Stimulated activated CD8-positive, alpha-beta memory T cell treated with anti-CD3 and anti-CD28 coated beads, Interleukin-15, amount 100 ng/mL, for 4 hours (primary cell): ENCODE measurements at places on chromosomes 4 and X.

DNA sequence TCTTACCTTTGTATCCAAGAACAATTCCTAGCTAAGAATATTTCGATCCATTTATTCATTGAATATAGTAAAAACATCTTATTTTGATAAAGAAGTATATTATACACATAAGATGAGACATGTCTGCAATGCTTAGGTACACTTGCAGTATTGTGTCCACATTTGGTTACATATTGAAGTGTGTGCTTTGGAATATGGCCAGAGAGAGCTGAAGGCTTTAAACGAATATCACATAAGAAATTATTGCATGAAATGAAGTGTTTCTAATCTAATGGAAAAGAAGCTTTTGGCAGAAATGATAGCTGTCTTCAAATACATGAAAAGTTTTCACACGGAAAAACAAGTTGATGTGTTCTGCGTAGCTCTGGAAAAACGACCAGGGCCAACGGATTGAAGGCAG lies 516.1 kb upstream of the ZFP42 start:
- no peak for DNase-seq

DNA sequence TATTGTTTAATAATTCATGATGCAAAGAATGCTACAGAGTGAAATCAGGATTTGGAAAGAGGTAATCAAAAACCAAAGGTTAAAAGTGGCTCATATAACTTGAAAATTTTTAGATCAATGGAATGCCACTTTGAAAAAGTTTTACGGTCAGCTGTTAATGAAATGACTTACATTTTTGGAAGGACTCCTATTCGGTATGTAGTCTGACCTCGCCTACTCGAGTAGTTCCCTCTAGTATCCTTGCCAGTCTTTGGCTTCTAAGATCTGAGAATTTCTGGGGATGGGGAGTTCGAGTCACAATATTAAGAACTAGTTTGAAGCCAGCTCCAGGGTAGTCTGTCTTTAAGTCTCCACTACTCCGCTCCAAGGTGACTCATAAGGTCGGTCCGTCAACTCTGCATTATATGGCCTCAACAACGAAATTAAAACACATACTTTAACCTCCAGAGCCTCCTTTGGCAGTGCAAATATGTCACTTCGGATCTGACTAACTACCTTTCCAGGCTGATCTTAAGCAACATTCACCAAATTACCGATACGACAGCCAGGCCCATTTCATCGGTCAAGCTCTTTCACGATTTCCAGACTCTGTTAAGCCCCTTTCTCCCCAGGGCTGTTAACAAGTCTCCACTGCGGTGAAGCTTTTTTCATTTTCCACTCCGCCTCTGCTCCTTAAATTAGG lies 733 bp upstream of the NAA15 start:
- DNase-seq: no peak

GRCh38 chrX:78708262-78708661 lies 39.3 kb upstream of the LPAR4 start:
- no peak for DNase-seq

GRCh38 chrX:85897362-85898126 lies 149.8 kb downstream of the CHM start:
- no peak for DNase-seq

- no peak for DNase-seq
Observed at GRCh38 chr4:77600521-77601451, 4.8 kb upstream of the CXCL13 start.

DNA sequence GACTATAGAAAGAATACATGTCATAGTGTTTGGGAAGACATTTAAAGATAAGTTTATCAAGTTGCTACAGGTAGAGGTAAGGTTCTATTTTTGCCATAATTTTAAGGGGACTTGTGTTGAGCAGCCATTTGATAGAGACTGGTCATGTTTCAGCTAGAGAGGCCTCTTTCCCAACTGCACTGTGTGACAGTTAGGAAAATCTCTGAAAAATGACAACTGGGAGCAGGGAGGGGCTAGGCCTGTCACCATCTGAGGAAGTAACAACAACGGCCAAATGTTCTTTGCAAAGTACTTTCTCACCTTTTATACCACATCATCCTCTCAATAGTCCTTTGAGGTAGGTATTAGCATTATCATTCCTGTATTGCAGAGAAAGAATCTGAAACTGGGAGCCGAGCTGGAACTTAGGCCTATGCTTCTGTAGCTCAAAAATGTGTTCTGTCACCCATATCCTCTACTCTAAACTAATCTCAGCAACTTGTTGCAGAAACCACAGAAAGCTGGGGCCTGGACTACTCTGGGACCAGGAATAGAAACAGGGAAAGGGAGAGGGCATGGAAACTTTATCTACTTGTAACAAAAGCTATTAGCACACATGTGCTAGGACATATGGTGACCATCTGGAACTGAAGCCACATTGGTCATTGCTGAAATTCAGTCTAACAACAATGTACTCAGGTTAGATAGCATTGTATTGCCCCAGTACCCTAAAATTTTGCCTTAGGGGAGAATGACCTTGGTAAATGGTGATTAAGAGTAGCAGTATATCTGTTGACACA lies 198.9 kb downstream of the MID1IP1 start:
- DNase-seq: no peak

DNA sequence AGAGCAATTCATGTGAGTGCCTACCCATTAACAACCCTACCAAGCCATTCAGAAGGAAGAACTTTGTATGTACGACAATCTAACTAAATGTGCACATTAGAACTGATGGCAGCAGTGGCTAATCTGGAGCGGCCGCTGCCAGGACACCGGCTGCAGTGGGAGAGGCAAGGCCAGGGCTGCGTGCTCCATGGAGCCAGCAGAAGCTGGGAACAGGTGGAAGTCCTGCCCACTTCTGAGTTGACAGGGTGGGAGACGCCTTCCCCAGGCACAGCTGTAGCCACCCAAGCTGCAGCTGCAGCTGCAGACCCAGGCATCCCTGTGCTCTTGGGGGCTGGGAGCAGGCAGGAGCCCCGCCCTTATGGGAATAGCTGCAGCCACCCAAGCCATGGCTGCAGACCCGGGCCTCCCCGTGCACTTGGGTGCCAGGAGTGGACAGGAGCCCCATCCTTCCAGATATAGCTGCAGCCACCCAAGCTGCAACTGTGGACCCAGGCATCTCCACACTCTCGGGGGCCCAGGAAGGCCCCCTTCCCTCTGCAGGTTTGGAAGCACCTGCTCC lies 79.1 kb upstream of the DDX60 start:
- DNase-seq: no peak

GRCh38 chr4:8765084-8765483 lies 106.6 kb downstream of the HMX1 start:
- no peak for DNase-seq

GRCh38 chr4:153207027-153207426 lies 2.8 kb downstream of the TRIM2 start:
- DNase-seq: no peak

DNA sequence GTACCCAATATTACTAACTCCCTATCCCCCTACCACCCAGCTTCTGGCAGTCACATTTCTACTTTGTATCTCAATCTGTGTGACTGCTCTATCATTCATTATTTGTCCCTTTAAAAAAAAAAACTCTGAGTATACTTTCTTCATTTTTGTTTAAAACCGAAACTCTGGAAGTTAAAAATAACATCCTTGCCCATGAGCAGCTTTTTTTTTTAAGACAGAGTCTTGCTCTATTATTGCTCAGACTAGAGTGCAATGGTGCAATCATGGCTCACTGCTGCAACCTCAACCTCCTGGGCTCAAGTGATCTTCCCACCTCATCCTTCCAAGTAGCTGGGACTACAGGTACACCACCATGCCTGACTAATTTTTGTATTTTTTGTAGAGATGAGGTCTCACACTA lies 15.8 kb downstream of the UBE2K start:
- no peak for DNase-seq

DNA sequence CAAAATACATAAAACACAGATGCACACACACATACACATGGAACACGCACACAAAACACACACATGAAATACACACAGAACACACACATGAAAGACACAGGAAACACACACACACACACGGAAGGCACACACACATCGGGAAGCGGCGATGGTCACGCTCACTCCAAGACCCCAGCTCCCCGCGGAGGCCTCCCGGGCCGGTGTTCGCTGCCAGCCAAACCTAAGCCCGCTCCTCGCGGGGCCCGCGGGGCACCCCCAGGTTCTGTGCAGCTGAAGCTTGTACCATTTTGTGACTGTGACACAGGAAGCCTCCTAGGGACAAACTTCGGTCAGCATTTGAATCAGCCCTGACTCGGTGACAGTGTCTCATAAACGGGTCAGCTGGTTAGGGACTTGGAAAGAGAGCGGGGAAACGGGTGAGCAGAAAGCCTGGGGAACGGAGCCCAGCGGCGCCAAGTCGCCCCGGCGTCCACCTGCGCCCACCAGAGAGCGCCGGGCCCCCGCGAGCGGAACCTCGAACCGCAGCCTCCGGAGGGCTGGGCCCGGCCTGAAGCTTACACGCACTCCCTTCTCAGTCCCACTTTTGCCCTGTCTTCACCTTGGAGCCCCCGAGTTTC lies 32.1 kb downstream of the F11 start:
- DNase-seq: no peak

- DNase-seq: no peak
Observed at GRCh38 chr4:190014771-190015537, 12.1 kb downstream of the FRG2 start.

GRCh38 chrX:103538728-103539127 lies 19.4 kb upstream of the RAB40A start:
- no peak for DNase-seq

- DNase-seq: no peak
Observed at GRCh38 chrX:53048169-53049126, at the start of gene GPR173. Gene GPR173, plus strand, starts transcription at chrX:53048789. Its CDS starts 27,833 bp downstream, at chrX:53076622.

GRCh38 chrX:42823443-42823842 lies 45.5 kb upstream of the PPP1R2C start:
- no peak for DNase-seq

- DNase-seq: no peak
Observed at GRCh38 chrX:45261005-45261404, 60.3 kb upstream of the DIPK2B start.

- no peak for DNase-seq
Observed at GRCh38 chr4:101332424-101332823, 14.9 kb downstream of the PPP3CA start.

DNA sequence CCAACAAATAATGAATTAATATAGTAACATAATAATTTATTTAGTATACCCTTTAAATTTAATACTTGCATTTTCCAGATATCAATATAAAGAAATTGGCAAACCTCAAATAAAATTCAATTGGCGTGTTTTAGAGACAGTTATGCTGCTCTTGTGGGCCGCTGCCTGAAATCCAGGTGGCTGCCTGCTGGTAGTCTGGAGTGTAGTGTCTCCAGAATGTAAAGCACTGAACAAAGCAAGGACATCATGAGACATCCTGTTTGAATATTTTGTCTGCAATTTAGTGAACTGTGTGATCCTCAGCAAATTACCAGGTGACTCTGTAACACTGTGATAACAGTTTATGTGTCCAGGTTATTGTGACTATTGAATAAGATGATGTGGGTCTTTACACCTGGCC lies 29.9 kb downstream of the ZFP42 start:
- DNase-seq: no peak

DNA sequence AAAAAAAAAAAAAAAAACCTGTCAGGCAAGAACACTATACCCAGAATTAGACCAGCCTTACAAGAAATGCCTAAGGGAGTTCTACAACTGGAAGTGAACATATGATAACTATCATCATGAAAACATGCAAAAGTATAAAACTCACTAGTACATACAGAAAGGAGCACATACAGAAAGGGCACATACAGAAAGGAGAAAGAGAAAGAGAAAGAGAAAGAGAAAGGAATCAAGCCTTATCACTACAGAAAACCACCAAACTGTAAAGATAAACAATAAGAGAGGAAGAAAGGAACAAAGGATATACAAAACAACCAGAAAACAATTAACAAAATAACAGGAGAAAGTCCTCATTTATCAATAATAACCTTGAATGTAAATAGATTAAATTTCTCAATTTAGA lies 50.4 kb downstream of the PHKA1 start:
- DNase-seq: no peak

DNA sequence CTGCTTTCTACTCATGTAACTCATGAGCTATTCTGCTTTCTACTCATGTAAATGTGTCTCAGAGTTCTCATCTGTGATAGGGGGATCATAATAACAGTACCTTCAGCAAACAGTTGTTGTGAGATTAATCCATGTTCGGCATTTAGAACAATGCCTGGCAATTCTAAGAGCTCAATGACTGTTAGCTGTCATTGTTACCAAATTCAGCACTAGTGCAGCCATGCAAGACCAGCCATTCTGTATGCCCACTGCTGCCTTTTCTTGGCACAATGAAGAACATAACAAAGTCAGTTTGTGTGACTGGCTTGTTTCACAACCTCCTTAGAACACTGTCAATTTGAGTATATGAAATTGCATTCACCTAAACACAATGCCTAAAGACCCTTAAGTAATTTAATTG lies 163.2 kb downstream of the ANK2 start:
- DNase-seq: no peak

- DNase-seq: no peak
Observed at GRCh38 chr4:86834901-86835300, 14.3 kb downstream of the SLC10A6 start.

- no peak for DNase-seq
Observed at GRCh38 chrX:46737462-46737861, 21.5 kb downstream of the SLC9A7 start.

GRCh38 chrX:103818842-103819619 lies 13.0 kb downstream of the RAB9B start:
- DNase-seq: no peak
